ENCODE measurements at places on chromosomes 3 and 15.

DNA sequence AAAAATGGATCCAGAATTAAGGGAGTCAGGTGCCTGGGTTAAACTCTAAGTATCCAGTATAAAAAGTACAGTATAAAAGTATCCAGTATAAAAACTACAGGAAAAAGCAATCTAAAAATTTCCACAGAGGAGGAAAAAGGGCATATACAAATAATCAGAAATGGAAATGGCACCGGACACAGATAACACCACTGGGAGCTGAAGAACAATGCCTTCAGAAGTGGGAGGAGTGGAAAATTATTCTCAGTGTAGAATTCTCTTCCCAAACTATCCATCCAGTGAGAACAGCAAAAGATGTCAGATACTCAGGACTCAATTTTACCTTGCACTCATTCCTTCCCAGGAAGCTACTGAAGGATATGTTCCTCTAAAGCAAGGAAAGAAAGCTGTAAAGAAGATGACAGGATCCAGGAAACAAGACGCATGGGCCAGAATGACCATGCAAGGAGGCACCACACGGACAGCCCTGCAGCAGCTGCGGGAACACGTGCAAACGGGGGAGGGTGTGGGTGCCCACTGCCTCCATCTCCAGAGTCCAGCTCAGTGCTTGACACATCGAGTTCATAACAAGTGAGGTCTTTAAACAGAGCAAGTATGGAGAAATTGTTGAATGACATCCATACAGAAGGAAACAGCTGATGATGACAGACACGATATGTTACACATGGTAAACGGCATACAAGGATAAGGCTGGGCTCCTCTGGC lies 68.5 kb downstream of the CHSY1 start:
- DNase-seq: no peak

- DNase-seq: no peak
Observed at GRCh38 chr3:54846119-54846518, 81.7 kb downstream of the LRTM1 start.

- no peak for DNase-seq
Observed at GRCh38 chr3:157958457-157958856, 147.8 kb downstream of the SHOX2 start.

GRCh38 chr3:142844339-142844977 lies 44.4 kb downstream of the PCOLCE2 start:
- no peak for DNase-seq

DNA sequence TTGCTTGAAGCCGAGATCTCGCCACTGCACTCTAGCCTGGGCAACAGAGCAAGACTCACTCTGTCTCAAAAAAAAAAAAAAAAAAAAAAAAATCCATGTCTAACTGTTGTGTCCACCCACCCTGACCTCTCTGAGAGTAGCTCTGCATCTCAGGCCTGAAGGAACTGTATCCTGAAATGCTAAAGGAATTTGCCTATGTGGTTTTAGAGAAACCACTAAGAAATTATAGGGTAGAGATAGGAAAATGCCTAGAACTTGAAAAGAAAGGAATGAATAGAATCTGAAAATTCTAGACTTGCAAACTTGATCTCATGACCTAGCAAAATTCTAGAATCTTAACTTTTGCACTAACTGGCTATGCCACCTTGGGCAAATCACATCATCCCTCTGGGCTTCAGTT lies 217.5 kb upstream of the ROPN1 start:
- DNase-seq: no peak

DNA sequence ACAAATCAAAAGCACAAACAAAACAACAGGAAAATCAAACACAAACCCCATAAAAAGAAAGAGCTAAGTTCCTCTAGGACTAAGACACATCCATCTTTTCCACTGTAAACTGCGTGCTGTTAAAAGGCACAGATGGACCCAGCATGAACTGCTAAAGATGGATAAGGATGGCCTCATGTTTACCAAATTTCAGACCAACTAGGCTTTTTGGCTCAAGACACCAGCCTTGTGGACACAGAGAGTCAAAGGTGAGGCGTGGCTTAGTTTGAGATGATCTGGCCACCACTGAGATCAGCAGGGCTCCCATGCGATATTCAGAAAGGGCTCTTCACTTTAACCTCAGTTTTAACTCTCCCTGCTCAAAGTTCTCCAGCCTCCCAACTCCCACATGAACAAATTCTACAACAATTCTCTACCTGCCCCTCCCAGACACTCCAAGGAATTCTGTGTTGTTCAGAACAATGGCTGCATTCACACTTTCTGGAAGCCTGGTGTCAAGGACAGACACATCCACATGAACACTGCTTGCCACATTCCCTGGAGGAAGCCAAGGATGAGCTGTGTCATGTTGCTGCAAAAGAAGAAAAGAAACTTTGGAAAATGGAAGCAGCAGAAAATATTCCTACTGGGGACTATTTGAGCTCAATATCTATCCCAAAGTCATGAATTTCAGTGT lies 198.4 kb upstream of the LRRN1 start:
- DNase-seq: no peak

Measured in T1000 (cell line).